Aorta (tissue), 5 donors: ENCODE measurements at places on chromosomes 2 and 18. TPM values are rescaled to one million over a fixed set of nuclear protein-coding genes. Genes with fewer than 3 reads are reported as not detected.

TRPM8 gene
- total RNA-seq = not detected

GRCh38 chr2:81437456-81438000 is 1133.0 kb upstream of the LRRTM1 start:
- DNase-seq = no peak

- DNase-seq = no peak
These were observed 2.2 kb downstream of the INO80D start for GRCh38 chr2:206083602-206084438.

DNA sequence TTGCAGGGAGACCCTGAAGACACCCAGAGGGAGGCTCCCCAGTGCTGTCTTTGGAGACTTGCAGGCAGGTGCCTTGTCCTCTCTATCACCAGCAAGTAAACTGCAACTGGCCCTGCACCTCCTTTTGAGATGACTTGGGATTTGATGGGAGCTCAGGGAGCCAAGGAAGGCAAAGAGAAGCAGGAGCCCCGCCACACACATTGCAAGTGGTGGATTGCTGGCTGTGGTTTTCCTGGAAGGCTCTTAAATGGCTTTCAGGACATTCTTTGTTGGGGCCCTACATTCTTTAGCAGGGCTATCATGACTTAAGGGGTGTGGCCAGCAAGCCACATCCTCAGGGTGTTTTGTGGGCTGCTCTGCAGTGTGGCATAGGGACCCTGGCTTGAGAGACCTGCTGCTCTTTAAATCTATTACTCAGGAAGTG is 39.9 kb upstream of the CDC42EP3 start:
- DNase-seq = no peak

DNA sequence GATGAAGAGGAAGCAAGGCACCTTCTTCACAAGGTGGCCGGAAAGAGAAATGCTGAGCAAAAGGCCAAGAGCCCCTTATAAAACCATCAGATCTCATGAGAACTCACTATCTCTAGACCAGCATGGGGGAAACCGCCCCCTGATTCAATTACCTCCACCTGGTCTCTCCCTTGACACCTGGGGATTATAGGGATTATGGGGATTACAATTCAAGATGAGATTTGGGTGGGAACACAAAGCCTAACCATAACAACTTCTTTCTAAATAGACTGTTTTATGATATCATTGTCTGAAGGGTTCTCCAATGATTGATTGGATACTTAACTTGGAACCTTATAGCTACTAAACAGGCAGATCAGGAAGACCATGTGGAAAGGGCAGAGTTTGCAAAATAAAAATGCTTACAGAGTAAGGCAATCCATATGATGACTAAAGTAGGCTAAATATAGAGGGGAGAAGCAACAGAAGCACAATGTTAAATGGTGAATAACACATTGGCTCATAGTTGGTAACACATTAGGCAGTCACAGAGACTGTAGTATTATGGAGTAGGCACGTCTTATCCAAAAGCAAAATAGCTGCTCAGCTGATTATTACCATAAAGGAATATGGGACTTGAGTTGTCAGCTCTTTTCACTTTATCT is 179.0 kb downstream of the BARD1 start:
- DNase-seq = no peak

- no peak for DNase-seq
These were observed 326.7 kb upstream of the MAP2 start for GRCh38 chr2:209097168-209097567.

GRCh38 chr2:173048897-173049661 is 26.6 kb upstream of the MAP3K20 start:
- peak; percentile 85 for DNase-seq
